ENCODE measurements at places on chromosomes 7 and 10. TPM values are rescaled to one million over a fixed set of nuclear protein-coding genes. Genes with fewer than 3 reads are reported as not detected.

The AKR1B1 gene
- 85.1 TPM for total RNA-seq

The EIF5AL1 gene
- total RNA-seq: 0.94 TPM

The MINPP1 gene
- total RNA-seq: 7.7 TPM

The TUBAL3 gene
- not detected for total RNA-seq

The RINT1 gene
- total RNA-seq: 25.5 TPM

- peaks cover 4% of the 10 kb centered on the region for H3K4me1 ChIP-seq
- DNase-seq: no peak
- no peak overlapping the region for H3K27ac ChIP-seq
- H3K36me3 ChIP-seq: no peaks in the 10 kb centered on the region
- H3K27me3 ChIP-seq: peaks cover 61% of the 10 kb centered on the region
These were observed 3.4 kb downstream of the INHBA start for GRCh38 chr7:41699516-41699915.

GRCh38 chr10:71242622-71243009 lies 30.2 kb downstream of the UNC5B start:
- H3K27me3 ChIP-seq: peaks cover 4% of the 10 kb centered on the region
- H3K27ac ChIP-seq: no peak overlapping the region
- no peak for DNase-seq
- H3K4me3 ChIP-seq: no peak overlapping the region

DNA sequence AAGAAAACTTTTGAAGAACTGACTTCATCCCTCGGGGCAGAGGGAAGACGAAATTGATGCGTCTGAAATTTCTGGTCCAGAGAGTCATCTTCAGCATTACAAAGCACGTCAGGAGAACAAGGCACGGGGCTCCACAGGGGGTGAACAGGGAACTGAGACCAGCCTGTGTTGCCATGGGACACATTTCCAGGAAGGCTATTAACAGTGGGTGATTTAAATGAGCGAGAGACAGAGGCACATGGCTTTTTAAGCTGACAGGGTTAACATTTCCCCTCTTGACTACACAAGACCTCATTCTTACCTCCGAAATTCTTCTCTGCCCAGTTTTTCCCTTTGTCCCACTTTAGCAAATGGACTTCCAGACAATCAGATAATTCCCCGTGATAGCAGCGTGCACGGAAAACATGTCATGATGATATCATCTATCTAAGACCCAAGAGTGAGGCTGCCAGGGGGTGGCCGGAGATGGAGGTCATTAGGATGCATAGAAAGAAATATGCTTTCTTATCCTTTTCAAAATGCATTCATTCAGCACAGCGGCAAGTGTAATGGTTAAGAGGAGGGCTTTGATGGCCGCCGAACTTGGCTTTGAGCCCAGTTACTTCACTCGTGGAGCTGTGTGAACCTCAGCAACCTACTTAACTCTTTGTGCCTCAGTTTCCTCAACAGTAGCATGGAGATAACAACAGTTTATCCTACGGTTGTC lies 248.0 kb downstream of the PRPF18 start:
- DNase-seq: no peak
- H3K27ac ChIP-seq: no peak overlapping the region
- H3K27me3 ChIP-seq: peaks cover 6% of the 10 kb centered on the region
- H3K4me1 ChIP-seq: peaks cover 5% of the 10 kb centered on the region
- peaks cover 2% of the 10 kb centered on the region for H3K36me3 ChIP-seq
- H3K4me3 ChIP-seq: no peak overlapping the region

- H3K36me3 ChIP-seq: peaks cover 12% of the 10 kb centered on the region
- H3K27ac ChIP-seq: no peak overlapping the region
- DNase-seq: no peak
- no peaks in the 10 kb centered on the region for H3K4me1 ChIP-seq
These were observed 41.6 kb downstream of the POLR3A start for GRCh38 chr10:77987671-77988255.

- peak; percentile 61 for DNase-seq
- no peaks in the 10 kb centered on the region for H3K27me3 ChIP-seq
- peak overlapping the region; percentile 52 for H3K4me3 ChIP-seq
- no peaks in the 10 kb centered on the region for H3K36me3 ChIP-seq
These were observed 27.0 kb downstream of the CALML3 start for GRCh38 chr10:5551531-5552375.

- H3K4me3 ChIP-seq: no peak overlapping the region
- H3K27ac ChIP-seq: no peak overlapping the region
- no peak for DNase-seq
- no peaks in the 10 kb centered on the region for H3K36me3 ChIP-seq
These were observed 30.6 kb downstream of the CFAP46 start for GRCh38 chr10:132911786-132912097.

DNA sequence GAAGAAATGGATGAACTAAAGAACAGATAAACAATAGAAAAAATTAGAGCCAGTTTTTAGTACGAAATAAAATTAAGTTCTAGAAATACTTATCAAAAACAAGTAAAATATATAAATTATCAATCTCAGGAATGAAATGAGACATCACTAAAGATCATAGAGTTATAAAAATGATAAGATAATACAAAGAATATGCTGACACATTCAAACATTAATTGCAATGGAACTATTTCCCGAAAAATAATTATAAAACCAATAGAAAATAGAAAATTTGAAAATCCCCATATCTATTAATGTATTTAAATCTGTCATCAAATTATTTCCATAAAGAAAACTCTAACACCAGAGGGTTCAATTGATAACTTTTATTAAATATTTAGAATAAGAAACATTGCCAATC lies 458.1 kb upstream of the MBL2 start:
- no peak for DNase-seq
- H3K4me3 ChIP-seq: no peak overlapping the region
- no peaks in the 10 kb centered on the region for H3K4me1 ChIP-seq
- no peak overlapping the region for H3K27ac ChIP-seq
- H3K27me3 ChIP-seq: no peaks in the 10 kb centered on the region
- no peaks in the 10 kb centered on the region for H3K36me3 ChIP-seq

- no peak overlapping the region for H3K27ac ChIP-seq
- H3K4me3 ChIP-seq: no peak overlapping the region
- H3K4me1 ChIP-seq: no peaks in the 10 kb centered on the region
- H3K36me3 ChIP-seq: peaks cover 2% of the 10 kb centered on the region
- no peak for DNase-seq
These were observed 16.8 kb upstream of the DNAH11 start for GRCh38 chr7:21526007-21526406.

DNA sequence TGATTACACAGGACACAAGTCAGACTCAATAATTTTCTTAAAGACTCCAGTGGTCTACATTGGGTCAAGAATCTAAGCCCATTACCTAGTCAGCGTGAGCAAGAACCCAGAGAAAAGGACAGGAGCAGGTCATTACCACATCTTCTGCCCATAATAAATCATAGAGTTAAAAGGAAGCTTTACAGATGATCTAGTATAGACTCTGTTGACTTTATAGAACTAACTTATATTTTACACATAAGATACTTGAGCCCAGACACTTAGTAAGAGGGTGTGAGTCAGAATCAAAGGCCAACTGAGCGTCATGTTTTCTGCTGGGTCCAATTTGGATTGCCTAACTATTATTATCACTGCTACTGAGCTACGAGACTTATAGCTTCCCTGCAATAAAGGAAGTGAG lies 206.1 kb upstream of the NPSR1 start:
- no peaks in the 10 kb centered on the region for H3K27me3 ChIP-seq
- DNase-seq: no peak
- H3K4me1 ChIP-seq: no peaks in the 10 kb centered on the region
- H3K4me3 ChIP-seq: no peak overlapping the region
- H3K27ac ChIP-seq: no peak overlapping the region

- H3K36me3 ChIP-seq: no peaks in the 10 kb centered on the region
- DNase-seq: no peak
- peaks cover 10% of the 10 kb centered on the region for H3K4me1 ChIP-seq
- H3K27me3 ChIP-seq: peaks cover 43% of the 10 kb centered on the region
These were observed 43.1 kb upstream of the CAMK2B start for GRCh38 chr7:44368455-44368854.

DNA sequence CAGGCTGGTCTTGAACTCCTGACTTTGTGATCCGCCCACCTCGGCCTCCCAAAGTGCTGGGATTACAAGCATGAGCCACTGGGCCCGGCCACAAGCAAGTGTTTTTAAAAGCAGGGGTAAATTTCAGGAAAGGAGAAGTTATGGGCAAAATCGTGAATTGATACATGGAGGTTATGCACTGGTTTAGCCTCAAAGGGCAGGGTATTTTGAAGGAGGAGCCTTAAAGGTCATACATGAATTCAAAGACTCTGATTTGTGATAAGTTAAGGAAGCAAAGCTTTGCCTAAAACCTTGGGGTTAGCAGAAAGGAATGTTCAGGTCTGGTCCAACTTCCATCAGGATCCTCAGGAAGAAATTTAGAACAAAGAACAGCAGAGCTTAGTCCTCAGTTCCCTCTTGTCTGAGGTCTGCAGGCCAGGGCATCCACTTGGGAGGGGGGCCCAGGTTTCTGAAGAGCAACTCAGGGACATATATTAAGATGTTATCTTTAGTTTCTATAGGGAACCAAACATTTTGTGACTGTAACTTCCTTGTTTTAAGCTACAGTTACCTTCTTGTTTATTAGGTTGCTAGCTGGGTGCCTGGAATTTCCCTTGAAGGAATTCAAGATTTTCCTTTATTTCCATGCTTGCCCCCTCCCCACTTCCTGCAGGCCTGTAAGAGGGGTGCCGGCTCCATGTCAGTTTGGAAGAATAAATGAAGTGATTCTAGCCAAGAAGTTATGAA lies 2.8 kb upstream of the REPIN1 start:
- DNase-seq: no peak
- H3K4me3 ChIP-seq: no peak overlapping the region
- peaks cover 34% of the 10 kb centered on the region for H3K4me1 ChIP-seq
- no peak overlapping the region for H3K27ac ChIP-seq
- H3K27me3 ChIP-seq: peaks cover 2% of the 10 kb centered on the region
- no peaks in the 10 kb centered on the region for H3K36me3 ChIP-seq

DNA sequence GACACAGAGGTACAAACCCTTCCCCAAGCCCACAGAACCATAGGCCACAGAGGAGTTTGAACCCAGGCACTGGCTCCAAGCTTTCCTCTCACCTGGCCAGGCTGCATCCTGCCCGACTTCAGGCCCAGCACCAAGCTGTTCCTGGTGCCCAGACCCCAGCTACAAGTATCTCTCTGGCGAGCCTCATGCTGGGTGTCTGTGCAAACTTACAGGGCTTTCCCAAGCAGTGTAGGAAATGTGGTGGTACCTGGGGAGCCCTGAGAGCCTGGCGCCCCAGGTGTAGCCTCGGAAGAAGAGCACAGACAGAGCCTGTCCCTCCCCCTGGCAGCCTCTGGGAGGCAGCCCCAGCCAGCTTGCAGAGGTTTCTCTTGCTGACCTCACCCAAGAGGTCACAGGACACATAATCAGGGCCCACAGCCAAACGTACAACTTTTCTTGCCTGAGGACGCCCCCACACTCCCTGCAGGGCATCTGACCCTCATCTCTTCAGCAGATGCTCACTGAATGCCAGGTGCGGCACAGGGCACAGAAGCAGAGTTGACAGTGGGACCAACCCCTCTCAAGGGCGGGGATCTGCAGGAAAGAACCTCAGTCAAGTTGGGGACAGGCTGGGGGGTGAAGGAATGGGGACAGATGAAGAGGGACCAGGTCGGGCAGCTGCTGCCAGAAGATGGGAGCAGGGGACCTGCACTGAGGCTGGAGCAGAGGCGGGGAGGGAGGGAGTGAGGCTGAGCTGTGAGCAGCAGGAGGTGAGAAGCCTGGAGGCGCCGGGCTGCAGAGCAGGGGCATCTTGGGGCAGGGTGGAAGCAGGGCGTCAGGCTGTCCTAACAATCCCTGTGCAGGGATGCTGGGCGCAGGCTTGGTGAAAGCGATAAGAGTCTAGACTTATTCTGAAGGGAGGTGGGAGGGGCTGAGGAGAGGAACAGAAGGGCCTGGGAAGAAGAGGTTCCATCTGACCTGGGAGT lies 16.3 kb upstream of the MYL7 start:
- no peak overlapping the region for H3K27ac ChIP-seq
- no peak for DNase-seq
- no peaks in the 10 kb centered on the region for H3K4me1 ChIP-seq
- H3K4me3 ChIP-seq: no peak overlapping the region

DNA sequence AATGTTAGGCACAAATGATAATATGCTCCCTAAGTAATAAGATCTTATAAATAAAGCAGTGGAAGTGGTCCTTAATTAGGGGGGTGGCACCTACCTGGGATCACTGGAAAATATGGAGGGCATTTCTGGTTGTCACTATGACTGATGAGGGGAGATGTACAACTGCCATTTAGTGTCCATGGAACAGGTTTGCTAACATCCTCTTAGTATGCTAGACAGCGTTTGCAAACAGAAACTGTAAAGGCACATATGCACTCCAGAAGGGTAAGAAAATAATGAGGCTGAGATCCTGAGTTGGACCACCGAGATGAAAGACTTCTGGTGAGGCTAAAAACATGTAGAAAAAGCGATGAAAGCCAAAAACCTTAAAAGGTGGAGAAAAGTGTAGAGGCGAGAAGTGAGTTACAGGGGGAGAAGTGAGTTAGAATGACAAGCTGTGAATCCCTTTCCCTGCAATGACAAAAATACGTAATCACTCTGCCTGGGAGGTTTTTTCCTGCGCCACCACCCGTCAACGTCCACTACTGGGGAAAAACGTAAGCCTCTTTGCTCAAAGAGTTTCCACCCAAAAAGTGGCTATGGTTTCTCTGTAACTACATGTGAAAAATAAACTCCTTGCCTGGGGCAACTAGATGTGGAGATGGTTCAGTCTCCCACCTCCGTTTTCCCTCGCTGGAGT lies 767 bp downstream of the KRIT1 start:
- no peak for DNase-seq
- H3K27ac ChIP-seq: peak overlapping the region; percentile 97
- peaks cover 4% of the 10 kb centered on the region for H3K36me3 ChIP-seq

All from activated naive CD8-positive, alpha-beta T cell treated with anti-CD3 and anti-CD28 coated beads, Interleukin-2, amount 10 ng/mL, durations not matched to agents 7 days and 5 days (primary cell).